ENCODE measurements at places on chromosomes 5 and 9.

- DNase-seq: no peak
These were observed 12.7 kb upstream of the SLC36A1 start for GRCh38 chr5:151434570-151435237.

DNA sequence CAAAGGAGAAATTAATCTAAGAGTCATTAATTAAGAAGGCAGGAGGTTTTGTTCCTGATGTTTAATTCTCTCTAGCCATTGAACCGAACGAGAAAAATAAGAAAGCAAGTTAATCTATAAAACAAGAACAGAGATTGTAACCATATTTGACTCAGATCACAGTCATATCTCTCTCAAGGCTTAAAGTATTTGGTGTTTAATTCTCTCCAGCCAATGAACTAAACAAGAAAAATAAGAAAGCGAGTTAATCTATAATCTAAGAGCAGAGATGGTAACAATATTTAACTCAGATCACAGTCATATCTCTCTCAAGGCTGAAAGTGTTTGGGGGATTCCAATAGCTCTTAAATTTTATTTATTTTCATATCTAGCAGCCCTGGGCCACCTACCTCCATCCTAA is 74.4 kb upstream of the SHISAL2B start:
- no peak for DNase-seq

DNA sequence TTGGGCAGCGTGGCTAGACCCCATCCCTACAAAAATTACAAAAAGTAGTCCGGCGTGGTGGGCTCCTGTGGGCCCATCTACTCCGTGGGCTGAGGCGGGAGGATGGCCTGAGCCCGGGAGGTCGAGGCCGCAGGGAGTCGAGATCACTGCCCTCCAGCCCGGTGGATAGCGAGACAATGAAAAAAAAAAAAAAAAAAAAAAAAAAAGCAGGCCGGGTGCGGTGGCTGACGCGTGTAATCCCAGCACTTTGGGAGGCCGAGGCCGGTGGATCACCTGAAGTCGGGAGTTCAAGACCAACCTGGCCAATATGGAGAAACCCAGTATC is 110.5 kb upstream of the LPCAT1 start:
- DNase-seq: no peak

- DNase-seq: no peak
These were observed 158.5 kb downstream of the NTRK2 start for GRCh38 chr9:84828046-84828445.

DNA sequence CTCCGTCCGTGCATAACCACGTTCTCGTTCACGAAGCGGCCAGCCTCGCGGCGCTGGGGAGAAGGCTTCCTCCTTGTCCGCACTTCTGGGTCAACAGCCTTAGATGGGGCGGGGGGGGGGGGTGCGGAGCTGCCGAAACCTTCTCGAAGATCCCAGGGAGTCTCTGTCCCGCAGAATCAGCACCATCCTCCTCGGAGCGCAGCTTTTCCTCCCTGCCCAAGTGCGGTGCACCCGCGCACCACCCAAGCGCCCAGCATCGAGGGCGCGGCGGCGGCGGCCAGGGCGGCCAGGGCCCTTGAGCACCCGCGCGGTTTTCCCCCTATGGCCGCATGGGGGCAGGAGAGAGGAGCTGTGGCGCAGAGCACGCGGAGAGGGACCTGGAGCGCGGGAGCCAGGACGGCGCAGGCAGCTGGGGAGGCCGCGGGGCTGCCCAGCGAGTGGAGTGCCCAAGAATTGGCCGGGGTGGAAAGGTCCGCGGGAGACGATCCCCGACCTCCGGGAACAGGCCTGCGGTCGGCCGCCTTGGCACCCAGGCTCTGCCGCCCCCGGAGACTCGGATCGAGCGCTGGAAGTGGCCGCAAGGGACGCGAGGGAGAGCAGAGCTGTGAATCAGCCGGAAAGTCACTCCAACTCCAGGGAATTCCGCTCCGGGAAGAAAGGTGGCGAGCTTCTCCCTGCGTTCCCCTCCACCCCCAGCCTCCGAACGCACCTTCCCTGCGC is 43.1 kb downstream of the TMEM174 start:
- DNase-seq: peak; percentile 72

DNA sequence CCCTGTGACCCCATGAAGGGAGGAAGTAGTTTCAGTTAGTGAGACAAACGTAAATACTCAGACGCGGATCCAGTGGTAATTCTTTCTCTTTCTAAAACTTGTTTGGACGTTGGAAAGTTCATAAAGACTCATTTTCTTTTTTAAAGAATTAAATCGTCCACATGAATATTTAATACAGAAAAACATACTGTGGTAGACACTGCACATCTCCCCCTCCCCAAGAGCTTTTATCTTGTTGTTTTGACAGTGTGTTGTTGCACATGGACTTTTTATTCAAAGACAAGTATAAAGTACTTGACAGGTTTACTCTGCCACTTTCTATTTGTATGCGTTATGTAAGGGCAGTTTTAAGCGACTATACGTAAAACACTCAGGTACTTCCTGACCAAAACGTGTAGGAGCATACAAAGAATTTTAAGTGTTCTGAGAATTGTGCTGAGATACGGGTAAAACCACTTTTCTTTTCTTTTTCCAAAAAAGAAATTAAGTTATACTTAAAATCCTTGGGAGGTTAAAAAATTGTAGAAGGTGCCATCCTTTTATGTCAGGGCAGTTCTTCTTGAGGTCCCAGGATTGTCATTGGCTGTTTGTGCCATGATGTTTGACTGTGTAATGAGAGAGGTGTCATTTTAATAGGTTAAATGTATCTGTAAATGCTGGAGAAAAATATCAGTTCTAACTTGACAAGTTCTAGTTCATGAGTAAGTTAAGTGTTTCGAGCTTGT is 1.3 kb downstream of the NIPBL start:
- DNase-seq: peak; percentile 44

- peak; percentile 52 for DNase-seq
These were observed 5.1 kb upstream of the SMIM15 start for GRCh38 chr5:61167382-61167781.

DNA sequence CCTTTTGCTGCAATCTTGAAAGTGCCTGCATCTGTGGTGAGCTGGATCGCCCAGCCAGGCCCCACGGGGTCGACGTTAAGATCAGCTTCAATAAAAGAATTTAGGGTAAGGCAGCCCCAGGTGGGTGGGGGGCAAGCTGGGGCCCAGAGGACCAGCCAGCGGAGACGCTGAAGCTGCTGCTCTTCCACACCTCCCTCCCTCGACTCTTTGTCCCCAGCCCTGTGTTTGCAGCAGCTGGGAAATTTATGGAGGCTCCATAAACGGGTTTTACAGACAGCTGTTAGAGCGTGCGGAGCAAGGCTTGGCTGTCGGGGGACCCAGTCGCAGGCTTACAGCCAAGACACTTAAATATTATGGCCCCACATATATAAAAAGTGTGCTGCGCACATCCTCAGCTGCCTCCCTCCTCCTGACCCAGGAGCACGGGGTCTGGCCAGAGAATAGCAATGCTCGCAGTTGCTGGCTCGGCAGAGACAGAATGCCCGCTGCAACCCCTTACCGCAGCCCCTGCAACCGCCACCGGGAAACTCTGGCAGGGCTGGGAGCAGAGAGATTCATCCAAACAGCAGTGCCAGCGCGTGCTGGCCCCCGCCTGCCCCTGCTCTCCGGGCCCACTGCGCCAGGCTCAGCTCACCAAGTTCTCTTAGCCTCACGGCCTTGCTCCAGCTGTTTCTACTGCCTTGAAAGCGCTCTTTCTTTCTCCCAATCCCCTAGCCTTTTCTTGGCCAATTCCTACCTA is 28.4 kb upstream of the MVB12B start:
- DNase-seq: no peak

All from HT1080 (cell line).